ENCODE measurements at places on chromosomes 1 and 21.

GRCh38 chr21:33557447-33557846, 14.6 kb downstream of the SON start:
- DNase-seq, result no peak

GRCh38 chr1:218964471-218965185, 209.1 kb upstream of the LYPLAL1 start:
- DNase-seq, result no peak

DNA sequence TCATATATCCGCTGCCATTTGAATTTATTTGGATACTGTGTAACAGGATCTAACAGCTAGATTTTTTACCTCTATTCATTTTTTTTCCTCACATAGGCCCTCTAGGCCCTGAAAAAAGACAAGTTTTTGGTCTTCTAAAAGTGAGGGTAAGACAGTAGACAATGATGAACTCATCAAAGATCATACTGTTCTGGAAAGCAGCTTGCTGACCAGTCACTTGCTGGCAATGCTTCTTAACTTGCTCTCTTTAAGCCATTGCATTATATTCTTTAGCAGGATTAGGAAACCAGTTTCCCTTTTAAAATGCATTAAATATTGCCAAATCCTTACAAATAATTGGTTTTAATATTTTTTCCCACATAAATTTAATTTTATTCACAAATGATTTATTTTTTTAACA, 65.5 kb downstream of the SYT14 start:
- no peak for DNase-seq

GRCh38 chr1:234731569-234732085, 121.6 kb upstream of the IRF2BP2 start:
- peak; percentile 52 for DNase-seq

DNA sequence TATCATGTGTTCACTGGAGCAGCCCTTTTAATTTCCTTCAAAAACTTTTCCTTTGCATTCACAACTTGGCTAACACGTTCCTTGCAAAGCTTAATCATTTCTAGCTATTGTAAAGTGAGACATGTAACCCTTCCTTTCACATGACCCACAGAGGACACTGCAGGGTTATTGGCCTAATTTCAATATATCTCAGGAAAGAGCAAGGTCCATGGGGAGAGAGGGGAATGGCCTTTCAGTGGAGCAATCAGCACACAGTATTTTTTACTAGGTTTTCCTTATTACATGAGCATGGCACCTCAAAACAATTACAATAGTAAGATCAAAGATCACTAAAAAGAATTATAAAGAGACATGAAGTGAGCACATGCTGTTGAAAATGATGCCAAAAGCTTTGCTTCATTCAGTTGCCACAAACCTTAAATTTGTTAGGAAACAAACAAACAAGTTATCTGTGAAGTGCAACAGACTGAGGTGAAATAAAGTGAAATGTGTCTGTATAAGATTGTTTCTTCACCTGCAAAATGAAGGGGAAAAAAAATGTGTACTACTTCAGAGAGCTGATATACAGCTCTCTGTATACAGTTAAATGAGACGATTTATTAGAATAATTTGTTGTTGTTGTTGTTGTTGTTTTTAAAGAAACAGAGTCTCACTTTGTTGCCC, 61.5 kb downstream of the EIF4G3 start:
- DNase-seq, result no peak

- DNase-seq, result no peak
Measured at GRCh38 chr1:162144853-162145252, 75.4 kb downstream of the NOS1AP start.

DNA sequence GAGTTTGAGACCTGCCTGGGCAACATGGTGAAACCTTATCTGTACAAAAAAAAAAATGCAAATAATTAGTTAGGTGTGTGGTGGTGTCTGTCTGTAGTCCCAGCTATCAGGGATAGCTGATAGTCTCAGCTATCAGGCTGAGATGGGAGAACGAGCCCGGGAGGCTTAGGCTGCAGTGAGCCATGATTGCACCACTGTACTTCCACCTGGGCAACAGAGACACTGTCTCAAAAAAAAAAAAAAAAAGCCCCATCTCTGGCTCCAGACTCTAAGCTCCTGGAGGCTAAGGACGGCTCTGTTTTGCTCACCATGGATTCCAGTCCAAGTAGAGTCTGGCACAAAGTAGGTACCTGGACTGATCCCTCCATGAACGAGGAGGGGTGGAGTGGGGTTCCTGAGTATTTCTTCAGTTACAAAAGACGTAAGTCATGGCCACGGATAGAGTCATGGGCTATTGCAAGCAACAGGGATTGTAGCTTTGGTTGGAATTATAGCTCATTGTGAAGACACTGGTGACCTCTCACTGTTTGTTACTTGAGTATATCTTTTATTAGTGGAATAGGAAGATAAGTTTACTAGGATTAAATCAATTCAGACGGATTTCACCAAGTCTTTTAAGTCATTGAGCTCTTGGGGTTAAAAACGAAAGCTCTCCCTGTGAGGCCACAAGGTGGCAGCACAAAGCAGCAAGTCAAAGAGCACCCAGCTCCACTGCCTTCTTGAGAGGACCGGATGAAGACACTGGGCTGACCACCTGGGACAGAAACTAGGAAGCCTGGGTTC, 35.6 kb upstream of the TMEM61 start:
- peak; percentile 68 for DNase-seq

GRCh38 chr1:230493264-230493663, 67.1 kb upstream of the PGBD5 start:
- no peak for DNase-seq

DNA sequence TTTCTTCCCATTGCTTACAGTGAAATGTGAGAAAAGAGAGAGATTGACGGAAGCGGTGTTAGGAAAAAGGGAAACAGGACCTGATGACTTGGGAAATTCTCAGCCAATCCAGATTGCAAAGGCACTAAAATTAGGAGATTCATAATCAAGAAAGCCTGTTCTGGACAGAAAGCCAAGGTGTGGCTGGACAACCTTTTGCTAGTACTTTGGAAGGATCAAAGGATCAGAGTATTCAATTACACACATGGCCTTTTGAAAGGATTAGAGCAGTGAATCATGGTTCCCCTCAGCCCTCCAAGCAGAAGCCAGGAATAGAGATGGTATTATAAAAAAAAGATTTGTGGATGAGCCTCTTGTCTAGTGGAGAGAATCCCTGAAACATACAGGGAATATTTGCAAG, 669.8 kb upstream of the ADAMTS5 start:
- DNase-seq, result no peak

GRCh38 chr21:42332557-42333317, 17.5 kb upstream of the TFF3 start:
- no peak for DNase-seq

DNA sequence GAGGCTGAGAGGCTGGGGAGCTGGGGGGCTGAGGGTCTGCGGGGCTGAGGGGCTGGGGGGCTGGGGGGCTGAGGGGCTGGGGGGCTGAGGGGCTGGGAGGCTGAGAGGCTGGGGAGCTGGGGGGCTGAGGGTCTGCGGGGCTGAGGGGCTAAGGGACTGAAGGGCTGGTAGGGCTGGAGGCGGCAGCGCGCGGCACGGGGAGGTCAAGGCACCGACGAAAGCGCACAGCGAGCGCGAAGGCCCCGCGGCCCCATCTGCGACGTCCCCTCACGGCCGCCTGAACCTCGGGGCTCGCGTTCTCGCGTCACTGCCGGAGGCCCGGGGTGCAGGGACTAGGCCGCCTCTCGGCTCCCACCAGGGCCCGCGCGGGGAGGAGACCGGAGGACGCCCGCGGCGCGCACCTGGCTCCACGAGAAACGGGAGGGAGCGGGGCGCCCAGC, 356 bp downstream of the INTS11 start:
- DNase-seq, result no peak

DNA sequence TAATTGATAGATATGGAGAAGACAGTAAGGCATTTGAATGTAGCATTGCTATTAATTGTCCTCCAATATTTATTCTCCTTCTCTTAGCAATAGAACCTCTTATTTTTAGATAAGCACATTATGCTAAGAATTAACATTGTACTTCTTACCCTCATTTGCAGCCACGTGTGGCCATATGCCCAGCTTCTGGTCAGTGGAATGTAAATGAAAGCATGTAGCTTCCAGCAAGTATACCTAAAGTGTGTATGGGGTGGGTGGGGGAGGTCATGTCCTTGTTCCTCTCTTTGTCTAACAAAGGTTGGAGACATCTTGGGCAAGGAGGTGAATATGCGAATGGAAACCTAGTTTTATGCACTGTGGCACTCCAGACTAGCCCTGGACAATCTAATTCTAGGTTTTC, 133.6 kb upstream of the HMCN1 start:
- no peak for DNase-seq

DNA sequence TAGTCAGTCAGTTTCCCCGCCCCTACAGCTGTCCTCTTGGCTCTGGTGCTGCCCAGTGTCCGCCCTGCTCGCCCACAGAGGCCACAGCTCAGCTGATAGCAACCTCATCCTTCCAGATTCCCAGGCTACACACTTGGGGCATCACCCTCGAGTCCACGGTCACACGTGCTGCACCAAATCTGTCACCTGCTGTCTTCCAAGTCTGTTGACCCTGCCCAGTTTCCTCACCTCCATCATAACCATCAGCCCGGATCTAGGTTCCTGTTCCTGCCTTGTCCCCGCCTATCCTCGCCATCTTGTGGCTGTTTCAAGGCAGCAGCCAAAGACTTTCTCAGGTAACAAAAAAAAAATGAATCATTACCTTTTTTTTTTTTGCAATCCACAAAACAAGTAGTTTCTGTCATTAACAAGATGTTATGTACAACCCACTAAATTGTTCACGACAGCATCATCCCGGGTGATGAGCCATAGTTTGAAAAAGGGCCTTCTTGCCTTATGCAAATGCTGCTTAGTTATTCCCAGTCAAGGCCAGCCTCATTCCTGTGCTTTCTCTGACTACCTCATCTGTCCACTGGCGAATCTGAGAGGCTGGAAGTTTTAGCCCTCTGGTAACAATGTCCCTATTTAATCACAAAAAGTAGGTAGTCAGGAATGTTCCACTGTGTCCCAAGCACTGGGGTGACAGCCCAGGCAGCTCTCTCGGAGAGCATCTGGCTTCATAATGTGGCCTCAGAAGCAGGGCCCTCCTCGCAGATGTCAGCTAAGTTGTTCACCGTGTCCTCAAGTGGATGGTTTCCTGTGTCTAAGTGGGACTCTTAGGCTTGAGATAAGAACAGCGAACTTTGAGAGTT, 4.9 kb upstream of the MIIP start:
- no peak for DNase-seq

DNA sequence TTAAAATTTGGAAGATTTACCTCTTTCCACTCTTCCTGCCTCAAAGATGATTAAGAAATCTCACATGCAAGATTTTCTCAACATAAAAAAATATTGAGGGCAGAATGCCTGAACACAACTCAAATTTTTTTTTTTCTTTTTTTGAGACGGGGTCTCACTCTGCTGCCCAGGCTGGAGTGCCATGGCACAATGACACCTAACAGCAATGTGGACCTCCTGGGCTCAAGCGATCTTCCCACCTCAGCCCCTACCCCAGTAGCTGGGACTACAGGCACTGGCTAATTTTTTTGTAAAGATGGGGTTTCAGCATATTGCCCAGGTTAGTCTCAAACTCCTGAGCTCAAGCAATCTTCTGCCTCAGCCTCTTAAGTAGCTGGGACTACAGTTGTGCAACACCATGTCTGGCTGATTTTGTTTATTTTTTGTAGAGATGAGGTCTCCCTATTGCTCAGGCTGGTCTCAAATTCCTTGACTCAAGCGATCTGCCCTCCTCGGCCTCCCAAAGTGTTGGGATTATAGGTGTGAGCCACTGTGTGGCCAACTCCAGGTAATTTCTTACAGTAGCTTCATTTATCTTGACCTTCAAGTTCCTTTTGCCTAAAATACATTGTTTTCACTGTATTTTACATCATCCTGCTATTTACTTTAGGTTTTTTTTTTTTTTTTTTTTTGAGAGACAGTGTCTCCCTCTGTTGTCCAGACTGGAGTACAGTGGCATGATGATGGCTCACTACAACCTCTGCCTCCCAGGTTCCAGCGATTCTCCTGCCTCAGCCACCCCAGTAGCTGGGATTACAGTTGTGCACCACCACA, 10.4 kb downstream of the NUCKS1 start:
- no peak for DNase-seq

DNA sequence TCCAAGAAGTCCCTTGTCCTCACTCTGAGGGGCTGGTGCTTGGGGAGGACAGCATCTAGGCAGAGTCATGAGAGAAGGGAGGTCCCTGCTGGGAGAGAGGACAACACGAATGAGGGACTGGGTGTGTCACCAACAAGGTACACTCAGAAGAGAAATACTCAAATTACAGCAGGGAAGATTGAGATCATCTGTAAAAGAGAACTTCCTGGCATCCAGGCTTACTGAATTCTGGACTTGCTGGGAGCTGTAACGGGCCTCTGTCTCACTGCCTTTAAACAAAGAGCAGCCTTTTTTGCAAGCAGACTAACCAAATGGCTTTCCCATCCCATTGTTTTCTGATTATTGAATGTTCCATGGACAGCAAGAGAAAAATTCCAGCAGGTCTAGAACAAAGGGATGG, 195.7 kb upstream of the RAB4A start:
- no peak for DNase-seq

DNA sequence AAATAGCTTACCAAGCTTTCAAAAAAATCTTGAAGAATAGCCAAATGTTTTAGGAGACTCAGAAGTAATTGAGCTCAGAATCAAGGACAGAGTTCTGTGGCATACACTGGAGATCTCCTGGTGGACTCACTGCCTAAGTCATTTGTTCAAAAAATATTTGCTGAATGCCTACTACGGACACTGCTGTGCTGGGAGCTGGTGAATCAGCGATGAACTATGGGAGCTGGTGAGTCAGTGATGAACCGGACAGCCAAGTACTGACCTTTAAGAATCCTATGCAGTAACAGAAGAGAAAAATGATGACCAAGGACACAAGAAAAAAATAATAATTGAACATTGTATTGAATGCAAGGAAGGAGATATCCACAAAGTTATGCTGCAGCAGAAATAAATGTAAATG, 717.9 kb upstream of the CXADR start:
- no peak for DNase-seq

DNA sequence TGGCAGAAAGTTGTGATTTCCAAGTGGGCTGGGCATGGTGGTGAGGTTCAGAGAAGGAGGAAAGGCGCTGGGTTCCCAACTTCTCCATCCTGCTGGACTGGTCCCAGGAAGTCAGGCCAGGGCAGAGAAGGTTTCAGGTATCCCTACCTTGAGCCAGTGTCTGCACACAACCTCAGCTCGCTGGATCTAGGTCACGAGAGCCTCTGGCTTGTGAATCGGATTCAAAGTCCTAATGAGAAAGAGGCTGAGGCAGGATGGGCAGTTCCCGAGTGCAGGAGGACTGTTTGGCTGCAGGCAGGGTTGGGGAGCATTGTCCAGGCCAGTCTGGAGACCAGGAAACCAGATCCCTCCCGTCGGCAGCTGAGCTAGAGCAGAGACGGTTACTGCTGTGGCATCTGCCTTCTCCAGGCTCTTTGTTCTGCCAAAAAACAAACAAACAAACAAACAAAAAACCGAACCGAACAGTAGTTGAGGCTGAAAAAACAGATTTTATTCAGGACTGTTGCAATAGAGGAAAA, 19.5 kb upstream of the IGSF21 start:
- DNase-seq, result no peak

- peak; percentile 65 for DNase-seq
Measured at GRCh38 chr1:33633019-33633801, 160.8 kb downstream of the ZSCAN20 start.

- DNase-seq, result no peak
Measured at GRCh38 chr1:107474877-107475612, 334.2 kb downstream of the NTNG1 start.

- no peak for DNase-seq
Measured at GRCh38 chr1:13661539-13661938, 38.4 kb upstream of the PRDM2 start.
